GM23248 (cell line): ENCODE measurements at places on chromosomes 2 and 18. TPM values are rescaled to one million over a fixed set of nuclear protein-coding genes. Genes with fewer than 3 reads are reported as not detected.

PNO1 gene
- 12.6 and 14.5 TPM in 2 replicates for total RNA-seq

CIB4 gene
- total RNA-seq: not detected in 2 replicates

SERPINB13 gene
- not detected in 2 replicates for total RNA-seq

ZNF396 gene
- 0.13 and 0.86 TPM in 2 replicates for total RNA-seq

ABCA12 gene
- not detected in 2 replicates for total RNA-seq

NDC80 gene
- total RNA-seq: 8.3 and 10.9 TPM in 2 replicates

DYSF gene
- total RNA-seq: 0.54 TPM in 1 of 2 replicates, not detected in the other

CDH2 gene
- total RNA-seq: 157 and 165 TPM in 2 replicates

MARCO gene
- total RNA-seq: not detected in 2 replicates

PIEZO2 gene
- total RNA-seq: 1.1 and 1.5 TPM in 2 replicates

IL36G gene
- not detected in 2 replicates for total RNA-seq

DPP4 gene
- total RNA-seq: 33.5 and 39.9 TPM in 2 replicates

CHRNG gene
- total RNA-seq: not detected in 2 replicates

STK36 gene
- 17.5 and 24.5 TPM in 2 replicates for total RNA-seq

GRCh38 chr2:24721470-24721869, 71.7 kb downstream of the PTRHD1 start:
- DNase-seq: peak; percentile 87
- H3K27me3 ChIP-seq: no peaks in the 10 kb centered on the region
- no peaks in the 10 kb centered on the region for H3K36me3 ChIP-seq
- H3K4me3 ChIP-seq: no peak overlapping the region
- no peak overlapping the region for H3K27ac ChIP-seq

DNA sequence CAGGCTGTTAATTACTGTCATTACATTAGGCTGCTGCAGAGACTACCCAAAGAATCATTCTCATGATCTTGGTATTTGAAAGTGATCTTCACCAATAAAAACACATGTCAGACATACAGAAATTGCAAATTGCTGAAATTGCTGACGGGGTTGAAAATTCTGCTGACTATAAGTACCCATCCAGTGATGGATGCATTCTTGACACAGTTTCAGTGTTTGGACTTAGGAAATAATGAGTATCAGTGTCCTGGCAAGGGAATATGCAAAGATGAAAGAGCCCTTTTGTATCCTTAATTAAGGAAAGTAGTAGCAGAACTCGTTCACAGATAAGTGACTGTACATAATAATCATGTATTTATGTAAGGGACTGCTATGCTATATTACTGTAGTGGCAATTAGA, 221.1 kb upstream of the ATP5MC3 start:
- no peak overlapping the region for H3K4me3 ChIP-seq
- no peak for DNase-seq
- no peaks in the 10 kb centered on the region for H3K36me3 ChIP-seq

GRCh38 chr18:36849288-36850006, 20.5 kb downstream of the KIAA1328 start:
- no peaks in the 10 kb centered on the region for H3K36me3 ChIP-seq
- no peaks in the 10 kb centered on the region for H3K27me3 ChIP-seq
- DNase-seq: peak; percentile 40

DNA sequence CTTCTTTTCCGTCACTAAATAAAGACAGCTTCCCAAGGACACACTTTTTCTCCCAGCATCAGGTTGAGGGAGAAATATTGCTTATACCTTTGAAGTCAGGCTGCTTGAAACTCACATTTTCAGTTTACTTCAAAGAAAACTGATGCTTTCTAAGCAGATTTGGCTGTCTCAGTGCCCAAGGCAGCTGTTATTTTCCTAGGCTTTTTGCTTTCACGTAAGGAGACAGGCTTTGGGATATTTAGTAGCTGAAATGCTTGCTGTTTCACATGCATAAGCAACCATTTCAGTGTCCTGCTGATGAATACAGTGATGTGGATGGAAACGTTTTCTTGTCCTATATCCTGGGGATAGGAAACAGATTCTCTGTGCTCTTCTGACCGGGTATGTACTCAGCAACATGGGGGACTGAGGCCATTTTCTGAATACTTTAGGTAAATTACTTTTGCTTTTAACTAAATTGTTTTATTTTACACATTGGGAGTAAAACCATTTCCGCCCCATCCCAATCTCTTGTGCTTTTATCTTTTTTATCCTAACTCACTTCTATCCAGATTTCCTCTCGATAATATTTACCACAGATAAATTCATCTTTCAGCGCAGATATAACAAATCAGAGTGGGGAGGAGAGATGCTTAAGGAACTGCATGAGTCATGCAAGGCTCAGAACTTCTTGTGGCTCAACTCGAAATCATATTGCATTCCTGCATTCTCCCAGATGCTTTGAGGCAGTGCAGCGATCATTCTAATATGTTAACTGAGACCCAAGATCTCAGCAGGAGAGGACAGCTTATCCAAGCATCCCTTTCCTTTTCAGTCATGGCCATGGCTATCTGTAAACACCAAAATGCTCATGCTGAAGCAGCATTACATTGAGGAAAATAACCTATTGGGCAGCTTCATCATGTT, 22.2 kb downstream of the GALR1 start:
- DNase-seq: peak; percentile 62
- no peaks in the 10 kb centered on the region for H3K27me3 ChIP-seq
- no peaks in the 10 kb centered on the region for H3K4me1 ChIP-seq
- no peaks in the 10 kb centered on the region for H3K36me3 ChIP-seq
- H3K27ac ChIP-seq: no peak overlapping the region

DNA sequence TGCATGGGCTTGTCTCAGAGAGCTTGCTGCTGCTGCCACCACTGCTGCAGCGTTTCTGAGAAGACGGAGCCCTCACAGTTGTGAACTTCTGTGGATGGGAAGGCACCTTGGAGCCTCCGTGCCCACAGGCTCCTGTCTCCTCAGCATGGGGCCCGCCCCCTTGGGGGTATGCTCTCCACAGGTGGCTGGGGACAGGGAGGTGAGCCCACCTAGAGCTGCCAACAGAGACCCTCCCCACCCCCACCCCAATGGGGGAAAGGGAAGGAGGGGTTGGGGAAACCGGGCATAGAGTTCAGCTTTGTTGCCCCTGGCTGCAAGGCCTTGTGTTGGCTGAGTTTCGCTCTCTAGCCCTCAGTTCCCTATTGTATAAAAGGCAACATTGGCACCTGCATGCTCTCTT, 76.1 kb downstream of the INPP4A start:
- no peak overlapping the region for H3K27ac ChIP-seq
- H3K4me3 ChIP-seq: no peak overlapping the region
- no peak for DNase-seq

- H3K4me1 ChIP-seq: no peaks in the 10 kb centered on the region
- H3K27ac ChIP-seq: no peak overlapping the region
- H3K4me3 ChIP-seq: no peak overlapping the region
- DNase-seq: no peak
- H3K36me3 ChIP-seq: no peaks in the 10 kb centered on the region
Observed at GRCh38 chr2:148896136-148896535, 21.1 kb downstream of the KIF5C start.

GRCh38 chr18:77146249-77147080, 13.9 kb upstream of the MBP start:
- no peaks in the 10 kb centered on the region for H3K36me3 ChIP-seq
- no peak overlapping the region for H3K27ac ChIP-seq
- no peaks in the 10 kb centered on the region for H3K27me3 ChIP-seq
- H3K4me3 ChIP-seq: no peak overlapping the region

- H3K27me3 ChIP-seq: no peaks in the 10 kb centered on the region
- H3K36me3 ChIP-seq: no peaks in the 10 kb centered on the region
- H3K4me1 ChIP-seq: no peaks in the 10 kb centered on the region; the same call in 1 of the 2 replicates
- DNase-seq: peak; percentile 33
Observed at GRCh38 chr18:45376193-45376592, 239.1 kb upstream of the SLC14A2 start.

GRCh38 chr2:11631462-11631861, 38.5 kb downstream of the NTSR2 start:
- H3K4me3 ChIP-seq: no peak overlapping the region
- peak; percentile 7 for DNase-seq
- H3K36me3 ChIP-seq: no peaks in the 10 kb centered on the region
- H3K27ac ChIP-seq: no peak overlapping the region
- no peaks in the 10 kb centered on the region for H3K4me1 ChIP-seq
- no peaks in the 10 kb centered on the region for H3K27me3 ChIP-seq

- peaks cover 35% of the 10 kb centered on the region for H3K36me3 ChIP-seq
- H3K4me3 ChIP-seq: no peak overlapping the region
- H3K27ac ChIP-seq: no peak overlapping the region
- DNase-seq: no peak
Observed at GRCh38 chr2:175074478-175074877, 69.3 kb upstream of the CHN1 start.

DNA sequence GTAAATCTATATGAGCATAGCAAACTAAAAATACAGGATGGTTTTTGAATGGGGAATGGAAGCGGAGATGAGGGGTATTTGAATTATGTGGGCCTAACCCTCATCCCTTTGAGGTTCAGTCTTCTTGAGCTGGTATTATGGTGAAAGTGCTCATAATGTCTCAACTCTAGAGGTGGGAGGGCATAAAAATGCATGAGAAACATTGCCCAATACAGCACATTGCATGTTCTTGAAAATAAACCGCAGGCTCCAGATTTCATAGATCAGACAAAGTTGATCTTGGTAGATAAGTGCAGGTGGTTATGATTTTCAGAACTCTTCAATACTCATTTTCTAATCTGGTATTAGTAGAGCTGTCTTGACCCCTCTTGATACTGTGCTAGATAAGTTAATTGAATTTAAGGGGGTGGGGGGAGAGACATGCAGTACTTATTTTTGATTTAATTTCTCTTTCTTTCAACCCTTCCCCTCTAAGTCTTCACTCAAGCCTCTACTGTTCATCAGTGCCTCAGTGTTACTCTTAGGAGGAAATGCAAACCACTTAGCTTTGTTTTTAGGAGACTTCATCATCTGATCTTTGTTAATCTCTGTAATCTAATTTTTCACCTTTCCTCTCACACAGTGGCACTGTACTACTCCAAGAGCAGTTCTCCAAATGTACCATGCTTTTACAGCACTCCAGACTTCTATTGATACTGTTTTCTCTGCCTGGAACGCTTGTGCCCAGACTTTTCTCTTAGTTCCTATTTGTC, 22.2 kb downstream of the XRCC5 start:
- no peak overlapping the region for H3K4me3 ChIP-seq
- no peaks in the 10 kb centered on the region for H3K27me3 ChIP-seq
- no peak for DNase-seq
- H3K27ac ChIP-seq: no peak overlapping the region
- peaks cover 92% of the 10 kb centered on the region for H3K36me3 ChIP-seq

DNA sequence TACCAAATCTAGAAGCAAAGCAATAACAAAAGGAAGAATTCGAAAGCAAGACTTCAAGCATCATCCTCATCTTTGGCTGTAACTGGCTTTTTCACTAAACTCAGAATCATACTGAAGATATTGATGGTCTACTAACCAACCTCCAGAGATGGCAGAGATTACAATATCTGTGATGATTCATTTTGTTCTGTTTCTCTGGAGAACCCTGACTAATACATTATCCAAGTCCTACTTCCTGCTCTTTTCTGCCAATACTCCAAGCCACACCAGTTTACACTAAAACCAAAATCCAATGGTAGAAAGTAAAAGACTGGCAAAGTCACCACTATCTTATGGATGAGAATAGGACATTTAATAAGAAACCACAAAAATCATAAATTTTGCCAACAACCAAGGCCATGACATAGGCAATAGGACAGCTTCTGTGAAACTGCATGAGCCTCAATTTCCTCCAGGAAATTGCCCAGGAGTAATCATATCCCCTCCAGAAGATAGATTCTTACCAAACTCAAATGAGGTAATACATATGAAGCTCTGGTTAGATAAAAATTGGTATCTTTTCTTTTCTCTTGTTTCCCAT, 159.8 kb downstream of the METTL4 start:
- H3K27me3 ChIP-seq: no peaks in the 10 kb centered on the region
- H3K27ac ChIP-seq: peak overlapping the region; percentile 13; the same call in 1 of the 2 replicates
- peak; percentile 75 for DNase-seq

- no peaks in the 10 kb centered on the region for H3K27me3 ChIP-seq
- H3K4me3 ChIP-seq: no peak overlapping the region
- H3K36me3 ChIP-seq: no peaks in the 10 kb centered on the region; the same call in 1 of the 2 replicates
- no peak overlapping the region for H3K27ac ChIP-seq
Observed at GRCh38 chr18:34726286-34727004, 16.3 kb downstream of the DTNA start.

DNA sequence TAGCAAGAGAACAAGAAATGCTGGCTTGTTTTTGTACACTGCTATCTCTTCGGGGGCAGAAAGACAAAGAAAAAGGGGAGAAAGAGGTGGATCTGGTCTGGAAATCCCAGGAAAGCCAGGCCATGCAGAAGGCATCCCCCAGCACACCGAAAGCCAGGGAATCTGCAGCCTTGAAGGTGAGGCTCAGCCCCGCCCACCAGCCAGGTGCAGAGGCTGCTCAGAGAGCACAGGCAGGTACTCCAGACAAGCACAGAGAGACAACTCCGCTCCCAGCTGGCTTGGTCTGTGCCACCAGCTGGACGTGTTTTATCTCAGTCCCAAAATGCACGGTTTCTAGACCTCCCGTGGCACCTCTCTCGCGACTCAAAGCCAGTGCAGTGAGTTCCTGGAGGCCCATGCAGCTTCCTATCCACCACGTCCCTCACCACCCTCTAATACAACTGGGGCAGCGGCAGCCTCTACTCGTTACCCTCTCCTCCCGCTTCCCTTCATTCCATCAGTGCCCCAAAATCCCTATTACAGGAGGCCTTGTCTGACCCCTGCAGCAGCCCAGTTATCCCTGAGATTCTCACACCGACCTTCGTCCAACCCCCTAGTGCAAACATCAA, 62.8 kb downstream of the HDAC4 start:
- no peaks in the 10 kb centered on the region for H3K27me3 ChIP-seq
- no peak overlapping the region for H3K27ac ChIP-seq
- H3K4me1 ChIP-seq: no peaks in the 10 kb centered on the region
- H3K4me3 ChIP-seq: no peak overlapping the region
- DNase-seq: no peak

DNA sequence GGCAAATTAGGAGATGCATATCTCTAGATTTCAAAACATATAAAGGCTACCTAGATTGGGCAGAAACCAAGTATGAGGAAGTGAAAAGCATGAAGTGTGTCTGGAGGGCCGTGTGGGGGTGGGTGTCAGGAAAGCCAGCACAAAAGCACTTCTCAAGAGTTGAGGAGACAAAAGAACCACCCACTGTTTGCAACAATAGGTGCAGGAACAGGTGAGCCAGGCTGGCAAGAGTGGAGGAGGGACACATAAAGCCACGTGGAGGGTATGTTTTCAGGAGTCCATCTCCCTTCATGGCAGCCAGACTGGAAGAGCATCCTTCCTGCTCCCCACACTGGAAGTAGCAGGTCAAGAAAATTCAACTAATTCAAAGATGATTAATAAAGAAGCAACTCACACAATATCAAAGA, 96.4 kb downstream of the CERS6 start:
- H3K4me3 ChIP-seq: no peak overlapping the region
- H3K27me3 ChIP-seq: no peaks in the 10 kb centered on the region
- no peak for DNase-seq
- H3K36me3 ChIP-seq: no peaks in the 10 kb centered on the region
- no peak overlapping the region for H3K27ac ChIP-seq

- DNase-seq: no peak
- H3K27ac ChIP-seq: peak overlapping the region; percentile 90
- H3K36me3 ChIP-seq: no peaks in the 10 kb centered on the region
Observed at GRCh38 chr2:207506426-207506825, 23.3 kb upstream of the CREB1 start.

- no peak for DNase-seq
- no peaks in the 10 kb centered on the region for H3K4me1 ChIP-seq
- H3K36me3 ChIP-seq: no peaks in the 10 kb centered on the region
- no peak overlapping the region for H3K27ac ChIP-seq
Observed at GRCh38 chr18:26719896-26720295, 145.6 kb downstream of the AQP4 start.

- DNase-seq: no peak
- no peak overlapping the region for H3K4me3 ChIP-seq
- H3K27ac ChIP-seq: no peak overlapping the region
- H3K4me1 ChIP-seq: peaks cover 6% of the 10 kb centered on the region
Observed at GRCh38 chr2:144215701-144216675, 303.9 kb downstream of the ZEB2 start.
